ENCODE measurements at places on chromosomes 1 and 21.

- no peak for DNase-seq
Observed at GRCh38 chr1:71377886-71378285, 297.1 kb upstream of the ZRANB2 start.

DNA sequence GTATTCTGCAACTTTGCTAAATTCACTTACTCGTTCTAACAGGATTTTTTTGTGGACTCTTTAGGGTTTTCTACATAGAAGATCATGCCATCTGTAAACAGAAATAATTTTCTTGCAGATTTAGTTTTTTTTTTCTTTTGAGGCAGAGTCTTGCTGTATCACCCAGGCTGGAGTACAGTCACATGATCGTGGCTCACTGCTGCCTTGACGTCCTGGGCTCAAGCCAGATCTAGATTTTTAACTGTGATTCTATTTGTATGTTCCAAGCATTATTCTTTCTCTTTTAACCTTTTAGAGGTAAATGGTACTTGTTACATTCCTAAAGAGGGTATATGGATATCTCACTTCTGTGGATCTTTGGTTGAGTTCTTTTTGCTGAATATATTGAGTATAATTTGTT, 18.6 kb downstream of the FABP3 start:
- no peak for DNase-seq

- no peak for DNase-seq
Observed at GRCh38 chr21:39107739-39108138, 75.5 kb downstream of the PSMG1 start.

GRCh38 chr1:152520561-152521090, 6.3 kb downstream of the CRCT1 start:
- DNase-seq: no peak

DNA sequence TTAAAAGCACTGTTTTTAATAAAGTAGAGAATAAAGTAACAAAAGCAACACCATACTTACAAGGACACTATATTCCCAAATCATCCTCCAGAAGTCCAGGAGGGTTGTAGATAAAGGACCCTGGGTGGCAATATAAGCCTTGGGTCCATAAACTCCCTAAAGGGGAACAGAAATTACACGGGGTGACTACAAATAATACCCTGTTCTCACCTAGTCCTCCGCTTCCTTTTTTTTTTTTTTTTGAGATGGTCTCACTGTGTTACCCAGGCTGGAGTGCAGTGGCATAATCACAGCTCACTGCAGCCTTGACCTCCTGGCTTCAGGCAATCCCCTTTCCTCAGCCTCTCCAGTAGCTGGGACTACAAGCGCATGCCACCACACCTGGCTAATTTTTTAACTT, 13.1 kb downstream of the PTPN22 start:
- DNase-seq: no peak

GRCh38 chr1:93239863-93240262, 59.3 kb downstream of the CCDC18 start:
- no peak for DNase-seq

- DNase-seq: no peak
Observed at GRCh38 chr1:208289716-208290115, 45.5 kb upstream of the PLXNA2 start.

DNA sequence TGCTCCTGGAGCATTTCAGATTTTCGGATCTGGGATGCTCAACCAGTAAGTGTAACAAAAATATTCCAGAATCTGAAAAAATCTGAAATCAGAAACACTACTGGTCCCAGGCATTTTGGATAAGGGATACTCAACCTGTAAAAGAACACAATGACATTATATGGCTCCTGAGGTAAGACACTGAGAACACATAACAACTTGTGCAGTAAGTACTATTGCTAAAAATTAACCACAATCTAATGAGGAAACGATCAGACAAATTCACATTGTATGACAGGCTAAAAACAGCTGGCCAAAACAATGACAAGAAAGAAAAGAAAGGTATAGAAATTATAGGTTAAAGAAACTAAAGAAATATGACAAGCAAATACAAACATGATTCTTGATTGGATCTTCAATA, 54.9 kb downstream of the LTN1 start:
- no peak for DNase-seq

- no peak for DNase-seq
Observed at GRCh38 chr1:62435231-62436038, 1.4 kb upstream of the USP1 start.

DNA sequence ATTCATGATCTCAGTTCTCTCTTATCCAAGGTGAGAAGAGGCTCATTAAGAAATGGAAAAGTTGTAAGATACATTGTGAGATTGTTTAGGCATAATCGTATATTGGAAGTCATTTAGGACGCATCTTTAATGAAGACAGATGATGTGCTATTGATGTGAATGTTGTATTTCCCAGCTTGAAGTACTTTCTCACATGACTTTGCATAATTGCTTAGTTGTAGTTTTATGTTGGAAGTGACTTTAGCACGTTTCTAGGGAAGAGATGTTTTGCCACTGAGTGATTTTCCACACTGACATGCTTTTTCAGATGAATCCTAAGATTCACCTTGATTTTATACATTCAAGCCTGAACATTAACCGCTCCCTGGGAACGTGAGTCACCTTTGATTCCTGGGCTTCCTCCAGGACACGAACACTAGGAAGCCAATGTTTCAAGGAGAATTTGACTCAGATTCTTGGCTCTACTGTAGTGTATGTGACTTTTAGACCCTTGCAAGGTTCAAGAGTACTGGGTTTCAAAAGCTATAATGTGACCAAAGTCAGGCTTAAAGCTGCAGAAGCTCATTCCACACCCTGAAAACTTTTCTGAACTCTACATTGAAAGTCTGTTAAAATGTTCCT, 27.9 kb downstream of the ANGEL2 start:
- DNase-seq: no peak

GRCh38 chr1:153614189-153614900, 1.4 kb upstream of the S100A16 start:
- DNase-seq: no peak

DNA sequence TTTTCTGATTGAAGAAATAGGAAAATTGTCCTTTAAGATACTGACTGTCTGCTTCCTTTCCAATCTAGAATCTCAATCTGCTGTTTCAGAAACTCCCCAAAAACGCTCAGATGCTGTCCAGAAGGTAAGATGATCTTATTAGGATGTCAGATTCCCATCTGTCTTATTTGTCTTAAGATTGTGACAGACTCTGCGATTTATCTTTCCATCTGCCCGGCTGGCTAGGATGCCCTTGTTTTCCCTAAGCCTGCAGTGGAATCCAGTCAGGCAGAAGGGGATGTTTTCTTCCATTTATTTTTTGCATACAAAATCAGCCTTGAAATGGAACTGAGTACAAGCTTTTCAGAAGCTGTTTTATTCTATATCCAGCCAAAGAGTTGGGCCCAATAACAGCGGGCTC, 96.5 kb downstream of the FMN2 start:
- DNase-seq: no peak

DNA sequence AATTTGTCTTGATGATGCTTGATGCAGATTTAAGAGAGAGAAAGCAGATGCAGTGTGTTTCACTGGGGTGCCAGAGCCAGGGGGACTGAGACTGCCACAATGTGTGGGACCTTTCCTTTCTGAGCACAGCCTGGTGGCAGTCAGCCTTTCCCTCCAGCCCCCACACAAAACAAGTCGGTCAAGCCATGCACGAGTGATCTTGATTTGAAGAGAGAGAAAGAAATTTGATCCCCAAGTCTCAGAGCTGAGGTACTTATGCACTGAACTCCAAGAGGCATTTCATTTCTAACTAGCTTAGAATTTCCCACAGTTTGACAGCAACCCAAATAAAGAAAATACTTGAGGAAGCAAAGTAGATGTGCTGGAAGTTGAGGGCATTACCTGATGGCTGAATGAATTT, 193.8 kb downstream of the ST6GALNAC3 start:
- no peak for DNase-seq

DNA sequence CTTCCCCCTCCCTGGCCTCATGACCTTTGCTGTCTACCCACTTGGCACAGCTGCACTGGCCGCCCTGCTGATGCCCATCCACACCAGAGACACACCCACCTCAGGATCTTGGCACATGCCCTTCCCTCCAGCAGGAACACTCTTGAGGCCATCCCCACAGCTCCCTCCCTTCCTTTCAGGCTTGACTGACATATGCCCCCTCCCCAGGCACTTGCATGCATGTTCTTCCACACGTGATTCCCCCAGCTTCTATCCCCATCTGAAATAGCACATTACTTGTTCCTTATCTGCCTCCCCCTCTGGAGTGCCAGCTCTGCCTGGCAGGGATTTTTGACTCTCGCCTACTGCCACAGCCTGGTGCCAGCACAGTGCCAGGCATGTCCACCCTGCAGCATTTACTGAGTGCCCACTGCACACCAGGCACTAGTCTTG, 98.5 kb upstream of the SLC25A33 start:
- no peak for DNase-seq

GRCh38 chr1:234704106-234704887, 94.3 kb upstream of the IRF2BP2 start:
- DNase-seq: no peak

- peak; percentile 57 for DNase-seq
Observed at GRCh38 chr1:97758541-97759057, 162.2 kb downstream of the DPYD start.

Measured in GM04503 (cell line).